ENCODE measurements at places on chromosomes 3 and 15.

DNA sequence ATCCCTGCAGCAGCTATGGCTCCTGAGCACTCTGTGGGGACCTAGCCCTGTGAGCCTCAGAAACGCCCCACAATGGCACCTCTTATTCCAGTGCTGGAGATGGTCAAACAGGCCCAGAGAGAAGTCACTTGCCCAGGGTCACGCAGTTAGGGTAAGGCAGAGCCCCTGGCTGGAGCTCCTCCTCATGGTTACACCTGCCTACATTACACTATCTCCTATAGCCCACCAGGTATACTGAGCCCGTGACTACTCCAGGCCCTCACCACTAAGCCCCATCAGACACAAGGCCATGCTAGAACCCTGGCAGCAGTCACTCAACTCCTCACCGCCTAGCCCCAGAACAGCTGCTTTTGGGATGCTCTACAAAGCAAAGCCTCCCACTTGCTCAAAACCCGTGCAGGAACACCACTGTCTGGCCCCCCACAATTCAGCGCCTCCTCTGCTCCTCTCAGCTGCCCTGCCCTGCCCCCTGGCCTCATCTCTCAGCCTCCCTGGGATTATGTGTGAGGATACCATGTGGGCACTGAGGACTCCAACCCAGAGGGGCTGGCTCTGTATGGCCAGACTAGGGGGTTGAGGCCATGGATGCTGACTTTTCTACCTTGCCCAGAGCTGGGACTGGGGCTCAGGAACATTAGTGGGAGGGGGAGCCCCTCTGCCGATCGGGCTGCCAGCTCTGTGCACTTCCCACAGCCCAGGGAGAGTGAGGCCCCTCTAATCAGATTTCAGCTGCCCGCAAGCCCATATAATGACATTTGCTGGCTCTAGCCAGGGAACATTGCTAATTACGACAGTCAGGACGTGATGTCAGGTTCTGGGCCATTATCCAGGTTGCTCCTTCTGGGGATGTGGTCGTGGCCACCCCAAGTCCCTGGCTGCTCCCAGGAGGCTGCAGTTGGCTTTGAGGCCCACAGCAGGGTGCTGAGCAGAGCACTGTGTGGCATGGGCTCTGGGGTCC lies 4.0 kb downstream of the NT5DC2 start:
- no peak for DNase-seq

DNA sequence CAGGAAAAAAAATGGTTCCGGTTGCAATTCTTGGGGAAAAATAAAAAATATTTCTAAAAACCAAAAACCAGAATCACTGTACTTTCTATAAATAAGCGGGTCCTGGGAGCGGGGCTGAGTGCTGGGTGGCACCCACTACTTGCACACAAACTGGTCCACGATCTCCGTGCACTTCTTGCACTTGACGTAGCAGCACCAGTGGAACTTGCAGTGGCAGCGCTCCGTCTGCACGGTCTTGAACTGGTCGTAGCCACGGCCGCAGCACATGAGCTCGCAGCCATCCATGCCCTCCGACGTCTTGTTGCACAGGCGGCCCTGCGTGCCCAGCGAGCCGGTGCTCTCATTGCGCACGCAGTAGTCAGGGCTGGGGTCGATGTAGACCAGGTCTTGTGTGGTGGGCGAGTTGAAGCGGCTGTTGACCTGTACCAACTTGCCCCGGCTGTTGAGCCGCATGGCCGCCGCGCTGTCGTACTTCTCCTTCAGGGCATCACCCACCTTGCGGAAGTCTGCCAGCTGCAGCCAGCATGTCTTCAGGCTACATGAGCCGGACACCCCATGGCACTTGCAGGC lies 17.1 kb downstream of the WNT5A start:
- DNase-seq: no peak

DNA sequence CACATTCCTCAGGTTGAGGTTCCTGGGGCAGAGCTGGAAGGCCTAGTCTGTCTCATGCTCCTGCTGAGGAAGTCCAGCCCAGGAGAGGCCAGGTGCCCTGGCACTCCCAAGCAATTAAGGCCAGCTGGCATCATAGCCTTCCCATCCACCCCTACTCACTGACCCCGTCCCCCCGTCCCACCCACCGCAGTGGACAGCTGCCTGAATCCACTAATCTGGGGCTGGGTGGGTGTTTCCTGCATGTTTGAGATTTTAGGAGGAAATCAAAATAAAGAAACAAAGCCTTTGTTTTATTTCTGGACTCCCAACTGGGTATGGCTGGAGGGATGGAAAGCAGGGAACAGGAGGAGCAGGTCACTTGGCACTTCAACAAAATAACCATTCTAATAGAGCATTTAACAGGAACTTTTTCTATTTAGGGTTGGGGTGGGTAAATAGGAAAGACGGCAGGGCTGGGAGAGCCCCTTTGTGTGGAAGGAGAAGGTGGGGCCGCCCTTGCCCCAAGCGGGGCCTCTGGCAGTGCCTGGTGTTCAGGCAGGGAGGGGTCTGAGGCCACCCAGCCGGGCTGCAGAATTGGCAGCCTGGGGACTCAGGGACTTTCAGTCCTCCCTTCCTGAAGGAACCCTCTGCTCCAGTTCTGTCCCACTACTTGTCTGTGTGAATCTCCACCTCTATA lies 8.5 kb downstream of the MRAS start:
- DNase-seq: no peak

DNA sequence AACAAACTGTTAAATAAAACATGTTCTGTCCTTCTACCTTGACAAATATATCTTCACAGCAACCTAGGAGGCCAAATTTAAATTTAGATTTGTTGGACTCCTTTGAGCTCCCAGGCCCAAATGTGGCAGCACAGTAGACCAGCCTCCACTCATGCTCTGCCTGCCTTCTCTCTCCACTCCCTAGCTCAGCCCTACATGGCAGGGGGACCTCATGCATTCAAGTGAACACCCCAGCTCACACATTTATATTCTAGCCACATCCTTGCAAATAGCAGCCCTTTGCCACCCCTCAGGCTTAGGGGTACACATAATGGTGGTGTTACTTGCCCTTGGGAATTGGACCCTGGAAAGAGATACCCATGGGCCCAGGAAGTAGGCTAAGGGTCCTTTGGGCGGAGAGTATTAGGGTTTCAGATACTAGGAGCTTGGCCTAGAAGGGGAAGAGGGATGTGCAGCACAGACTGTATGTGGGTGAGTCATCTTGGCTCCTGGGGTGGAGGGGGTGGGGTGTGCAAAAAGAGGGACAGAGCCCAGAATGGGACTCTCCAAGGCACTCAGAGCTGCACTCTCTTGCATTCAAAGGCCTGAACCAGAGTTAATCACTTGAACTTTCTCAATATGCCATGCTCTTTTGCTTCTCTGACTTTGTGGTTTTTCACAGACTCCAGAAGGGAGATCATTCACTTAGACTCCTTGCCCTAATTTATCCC lies 268.4 kb upstream of the ROPN1 start:
- no peak for DNase-seq

Data from stimulated activated CD8-positive, alpha-beta memory T cell treated with anti-CD3 and anti-CD28 coated beads, Interleukin-15, amount 100 ng/mL, for 24 hours (primary cell).